ENCODE measurements at places on chromosomes 13 and 19.

- DNase-seq: no peak
Measured at GRCh38 chr19:31168106-31168625, 181.1 kb downstream of the TSHZ3 start.

DNA sequence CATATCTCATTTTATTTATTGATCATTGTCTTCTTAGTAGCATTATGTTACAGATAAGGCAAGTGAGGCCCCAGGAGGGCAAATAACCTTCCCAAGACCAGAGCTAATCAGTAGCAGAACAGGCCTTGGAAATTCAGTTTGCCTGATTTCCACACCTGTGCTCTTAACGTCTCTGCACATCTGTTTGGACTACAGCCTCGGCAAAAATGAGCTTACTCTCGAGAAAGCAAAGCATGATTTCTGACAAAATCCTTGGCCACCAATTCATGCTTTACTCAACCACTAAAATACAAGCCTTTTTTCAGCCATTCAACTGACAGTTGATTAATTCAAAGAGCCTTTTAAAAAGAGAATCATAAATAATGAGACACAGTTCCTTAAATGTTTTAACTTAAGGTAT, 309.3 kb upstream of the HTR2A start:
- DNase-seq: no peak

DNA sequence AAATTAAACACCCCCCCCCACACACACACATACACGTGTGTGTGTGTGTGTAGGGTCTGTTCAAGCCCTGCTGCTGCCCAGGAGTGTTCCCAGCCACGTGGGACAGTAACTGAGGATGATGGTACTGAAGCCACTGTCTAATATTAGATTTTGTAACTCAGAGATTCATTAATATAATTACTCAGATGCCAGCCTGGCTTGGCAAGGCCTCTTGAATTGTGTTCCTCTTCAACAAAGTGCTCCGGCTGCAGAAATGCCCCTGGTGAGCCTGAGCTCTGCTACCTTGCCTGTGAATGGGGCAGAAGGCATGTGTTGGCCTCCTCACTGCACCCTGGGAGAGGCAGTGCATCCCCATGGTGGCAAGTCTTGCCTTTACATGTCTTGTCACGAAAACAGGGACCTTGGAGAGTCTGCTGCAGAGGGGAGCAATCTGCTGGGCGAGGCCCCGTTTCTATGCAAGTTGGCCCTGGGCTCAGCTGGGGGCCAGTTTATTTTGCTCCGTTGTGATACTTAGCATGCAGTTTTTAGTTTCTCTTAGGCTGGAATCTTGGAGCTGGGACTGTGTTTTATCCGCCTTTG, 44.0 kb downstream of the NFIX start:
- DNase-seq: no peak

GRCh38 chr19:12750851-12751250, 740 bp upstream of the BEST2 start:
- no peak for DNase-seq

DNA sequence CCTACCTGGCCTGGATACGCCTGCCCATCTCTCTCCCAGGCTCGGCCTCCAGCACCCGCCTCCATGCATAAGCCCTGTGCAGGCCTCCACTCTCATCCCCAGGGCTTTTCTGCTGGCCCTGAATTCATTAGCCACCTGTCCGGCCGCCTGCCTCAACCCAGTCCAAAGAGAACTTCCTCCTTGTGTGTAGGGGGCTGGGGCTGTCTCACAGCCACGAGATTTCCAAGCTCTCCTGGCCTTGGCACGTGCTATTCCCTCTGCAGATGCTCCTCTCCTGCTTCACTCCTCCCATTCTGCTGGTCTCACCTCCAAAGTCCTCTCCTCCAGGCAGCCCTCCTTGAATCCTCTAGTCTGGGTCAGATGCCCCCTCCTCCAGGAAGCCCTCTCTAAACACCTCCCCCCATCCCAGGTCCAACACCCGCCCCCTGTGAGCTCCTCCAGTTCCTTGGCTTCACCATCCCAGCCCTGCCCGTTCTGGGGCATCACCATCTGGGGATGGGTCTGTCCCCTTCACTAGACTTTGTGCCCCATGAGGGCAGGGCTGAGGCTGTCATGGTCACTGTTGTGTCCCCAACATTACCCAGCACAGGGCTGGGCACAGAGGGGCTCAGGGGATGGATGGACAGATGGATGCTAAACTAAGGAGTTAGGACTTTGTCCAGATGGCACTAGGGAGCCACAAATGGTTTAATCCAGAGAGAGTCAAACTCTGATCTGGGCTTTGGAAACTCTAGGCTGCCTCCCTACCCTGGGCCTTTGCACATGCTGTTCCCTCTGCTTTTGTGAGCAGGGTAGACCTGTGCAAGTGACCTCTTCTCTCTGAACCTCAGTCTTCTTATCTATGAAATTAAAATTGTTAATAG, 14.8 kb downstream of the MEIS3 start:
- no peak for DNase-seq

GRCh38 chr19:1035998-1036621, 3.8 kb upstream of the ABCA7 start:
- DNase-seq: no peak

- DNase-seq: no peak
Measured at GRCh38 chr13:103200118-103200885, 134.1 kb upstream of the SLC10A2 start.

DNA sequence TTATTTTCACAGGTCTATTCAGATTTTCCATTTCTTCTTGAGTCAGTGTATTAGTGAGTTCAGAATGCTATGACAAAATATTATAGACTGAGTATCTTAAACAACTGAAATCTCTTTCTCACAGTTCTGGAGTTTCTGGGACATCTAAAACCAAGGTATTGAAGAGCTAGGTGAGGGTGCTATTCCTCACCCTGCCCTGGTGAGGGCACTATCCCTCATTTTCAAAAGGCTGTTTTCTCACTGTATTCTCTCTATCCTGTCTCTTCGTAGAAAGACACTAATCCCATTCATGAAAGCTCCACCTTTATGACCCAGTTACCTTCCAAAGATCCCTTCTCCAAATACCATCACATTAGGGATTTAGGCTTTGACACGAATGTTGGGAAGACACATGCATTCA, 1617.1 kb downstream of the PCDH9 start:
- no peak for DNase-seq

GRCh38 chr19:54380897-54381296, 16.2 kb upstream of the LAIR1 start:
- no peak for DNase-seq

- no peak for DNase-seq
Measured at GRCh38 chr19:15251010-15251748, 18.9 kb upstream of the EPHX3 start.

DNA sequence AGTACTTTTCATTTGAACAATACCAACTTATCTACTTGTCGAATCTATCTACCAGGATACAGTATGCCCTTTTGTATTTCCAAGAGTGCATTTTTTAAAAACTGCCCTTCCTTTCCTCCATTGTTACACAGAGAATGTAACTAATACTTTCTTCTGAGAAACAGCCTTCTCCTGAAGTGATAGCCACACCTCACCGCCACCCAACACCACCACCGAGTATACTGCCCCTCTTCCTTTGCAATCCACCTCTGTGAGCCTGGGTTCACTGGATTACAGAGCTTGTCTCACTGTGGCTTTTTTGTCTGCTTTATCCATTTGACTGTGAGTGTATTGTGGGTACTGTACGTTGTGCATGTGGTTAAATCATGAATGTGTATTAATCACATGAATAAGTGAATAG, 305.4 kb downstream of the KLF12 start:
- no peak for DNase-seq

DNA sequence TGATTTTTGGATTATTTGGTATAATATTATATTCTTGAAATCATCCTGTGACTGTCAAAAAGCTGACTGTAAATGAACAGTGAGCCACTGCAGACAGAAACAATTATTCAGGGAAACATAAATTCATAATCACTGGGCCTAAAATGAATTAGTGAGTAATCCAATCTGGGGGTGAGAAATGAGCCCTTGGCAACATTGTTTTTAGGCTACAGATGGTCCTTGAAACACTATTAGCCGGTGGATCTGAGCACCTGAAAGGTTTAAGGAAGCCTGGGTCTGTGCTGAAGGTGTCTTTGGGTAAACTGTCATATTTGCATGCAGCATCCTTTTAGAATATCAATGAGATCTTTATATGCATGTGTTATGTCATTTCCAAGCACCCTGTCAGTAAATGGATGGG, 290.7 kb downstream of the ATP8A2 start:
- no peak for DNase-seq

GRCh38 chr19:14198384-14199376, 7.3 kb downstream of the ADGRL1 start:
- DNase-seq: no peak

- DNase-seq: no peak
Measured at GRCh38 chr19:49656456-49657109, 9.1 kb downstream of the IRF3 start.

GRCh38 chr19:2235381-2236063, 607 bp downstream of the PLEKHJ1 start:
- no peak for DNase-seq

- no peak for DNase-seq
Measured at GRCh38 chr13:111385183-111385857, 64.9 kb downstream of the TEX29 start.

DNA sequence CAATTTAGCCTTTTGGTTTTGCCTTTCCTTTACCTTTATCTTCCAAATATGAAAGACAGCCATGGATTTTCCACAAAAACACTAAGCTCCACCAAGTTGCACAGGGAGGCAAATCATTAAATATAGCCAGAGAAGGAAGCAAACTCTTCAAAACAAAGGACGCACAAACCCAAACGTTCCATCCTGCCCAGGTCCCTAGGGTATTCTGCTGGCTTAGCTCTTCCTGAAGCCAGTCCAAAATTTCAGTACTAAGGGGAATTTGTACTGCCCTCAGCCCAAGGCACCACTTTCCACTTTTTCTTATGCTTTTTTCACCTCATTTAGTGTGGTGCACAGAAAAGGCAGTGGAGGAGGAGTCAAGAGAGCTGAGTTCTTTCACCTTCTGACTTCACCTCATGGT, 169.9 kb downstream of the FLT1 start:
- no peak for DNase-seq

DNA sequence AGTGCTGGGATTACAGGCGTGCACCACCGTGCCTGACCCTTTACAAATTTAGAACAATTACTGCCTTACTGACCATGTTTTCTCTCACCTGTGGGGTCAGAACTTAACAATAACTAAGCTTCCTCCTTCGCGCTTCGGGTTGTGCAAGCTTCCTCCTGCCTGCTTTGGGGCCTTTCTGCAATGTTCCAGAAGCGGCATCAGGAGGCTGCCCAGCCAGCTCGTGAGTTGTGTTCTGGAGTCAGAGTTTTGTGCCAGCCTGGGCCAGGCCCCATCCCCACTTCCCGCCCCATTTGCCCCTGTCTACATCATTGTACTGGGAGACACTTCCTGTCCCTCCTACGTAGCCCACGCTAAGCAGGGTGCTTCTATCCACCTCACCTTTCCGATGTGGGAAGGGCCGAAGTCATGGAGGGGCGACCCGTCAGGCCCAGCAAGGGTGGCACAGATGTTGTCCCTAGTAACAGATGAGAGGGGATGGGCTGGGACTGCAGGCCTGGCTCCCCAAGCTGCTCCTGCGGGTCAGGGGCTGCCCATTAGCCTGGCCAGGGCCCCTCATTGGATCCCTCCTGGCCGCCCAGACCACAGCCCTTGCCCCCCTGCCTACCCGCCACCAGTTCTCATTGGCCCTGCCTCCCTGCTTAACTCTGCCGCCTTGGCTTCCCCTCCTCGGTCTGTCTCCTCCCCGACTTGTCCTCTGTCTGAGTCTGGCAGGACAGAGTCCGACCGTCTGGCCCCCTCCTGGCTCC, 13.4 kb downstream of the UHRF1 start:
- no peak for DNase-seq

- no peak for DNase-seq
Measured at GRCh38 chr13:19681517-19681916, 48.1 kb downstream of the MPHOSPH8 start.

- DNase-seq: peak; percentile 19
Measured at GRCh38 chr19:47305309-47305751, 4.3 kb upstream of the C5AR1 start.

GRCh38 chr19:44722131-44723121, 23.5 kb downstream of the CEACAM16 start:
- DNase-seq: no peak

DNA sequence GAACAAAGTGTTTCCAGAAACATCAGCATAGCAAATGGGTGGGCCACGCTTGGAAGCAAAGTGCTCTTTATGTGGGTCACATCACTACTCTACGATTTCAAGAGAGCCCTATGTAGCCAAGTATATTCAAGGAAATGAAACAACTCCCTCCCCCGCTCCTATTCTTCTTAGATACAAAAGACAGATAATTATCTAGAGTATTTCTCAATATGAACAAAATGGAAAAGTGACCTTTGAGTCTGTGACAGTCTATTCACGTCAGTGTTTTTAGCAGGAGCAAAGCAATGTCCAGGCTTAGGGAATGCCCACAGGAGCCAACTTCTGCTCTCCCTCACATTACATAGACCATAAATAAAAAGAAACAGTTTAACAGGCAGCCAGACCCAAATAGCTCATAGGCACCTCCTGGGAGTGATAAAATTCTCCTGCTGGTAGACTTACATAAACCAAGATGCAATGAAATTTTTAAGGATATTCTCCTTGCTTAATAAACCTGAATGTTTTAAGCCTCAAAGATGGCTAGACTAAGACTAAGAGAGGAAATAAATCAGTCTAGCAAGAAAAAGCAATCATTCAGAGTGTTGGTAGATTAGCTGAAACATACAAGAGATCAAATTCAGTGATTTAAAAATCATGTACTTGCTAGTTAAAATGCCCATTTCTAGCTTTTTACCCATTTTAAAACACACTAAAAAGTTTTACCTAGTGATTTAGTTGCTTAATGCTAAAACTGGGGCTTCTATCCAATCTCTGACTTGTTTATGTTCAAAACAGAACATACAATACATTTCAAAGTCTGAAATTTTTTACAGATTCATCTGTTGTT, 182.8 kb downstream of the RGCC start:
- DNase-seq: no peak

DNA sequence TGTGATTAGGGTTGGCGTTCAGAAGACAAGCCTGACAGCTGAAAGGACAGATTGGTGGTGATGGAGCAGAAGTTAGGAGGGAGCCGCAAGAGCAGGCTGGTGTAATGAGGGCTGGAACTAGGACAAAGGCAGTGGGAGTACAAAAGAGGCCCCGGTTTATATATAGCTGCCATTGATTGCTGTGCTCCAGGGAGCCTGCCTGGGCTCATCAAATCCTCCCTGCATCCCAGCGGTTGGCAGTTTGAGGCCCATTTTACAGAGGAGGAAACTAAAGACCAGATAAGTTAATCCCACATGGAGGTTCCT, 123.7 kb downstream of the CACNA1A start:
- no peak for DNase-seq

DNA sequence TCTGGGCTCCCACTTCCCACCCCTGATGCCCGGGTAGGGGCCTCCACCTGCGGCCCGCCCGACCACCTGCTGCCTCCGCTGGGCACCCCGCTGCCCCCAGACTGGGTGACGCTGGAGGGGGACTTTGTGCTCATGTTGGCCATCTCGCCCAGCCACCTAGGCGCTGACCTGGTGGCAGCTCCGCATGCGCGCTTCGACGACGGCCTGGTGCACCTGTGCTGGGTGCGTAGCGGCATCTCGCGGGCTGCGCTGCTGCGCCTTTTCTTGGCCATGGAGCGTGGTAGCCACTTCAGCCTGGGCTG, 7.9 kb downstream of the DBP start:
- DNase-seq: no peak

GRCh38 chr13:21703846-21704245, 33.0 kb downstream of the FGF9 start:
- no peak for DNase-seq

GRCh38 chr19:38512277-38512676, 78.8 kb downstream of the RYR1 start:
- no peak for DNase-seq

- no peak for DNase-seq
Measured at GRCh38 chr13:30341815-30342570, 34.6 kb upstream of the KATNAL1 start.
